ENCODE measurements at places on chromosomes 12 and 14.

- no peak for DNase-seq
These were observed 134.9 kb upstream of the FOXN3 start for GRCh38 chr14:89551955-89552354.

GRCh38 chr14:71452539-71452938, 479.7 kb upstream of the RGS6 start:
- no peak for DNase-seq

DNA sequence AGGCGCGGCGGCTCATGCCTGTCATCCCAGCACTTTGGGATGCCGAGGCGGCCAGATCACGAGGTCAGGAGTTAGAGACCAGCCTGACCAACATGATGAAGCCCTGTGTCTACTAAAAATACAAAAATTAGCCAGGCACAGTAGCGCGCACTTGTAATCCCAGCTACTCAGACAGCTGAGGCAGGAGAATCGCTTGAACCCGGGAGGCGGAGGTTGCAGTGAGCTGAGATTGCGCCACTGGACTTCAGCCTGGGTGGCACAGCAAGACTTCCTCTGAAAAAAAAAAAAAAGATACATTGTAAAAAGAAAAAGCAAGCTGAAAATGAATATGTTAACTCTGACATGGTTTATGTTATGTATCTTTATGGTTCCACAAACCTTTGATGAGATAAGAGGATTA, 33.6 kb downstream of the RPGRIP1 start:
- DNase-seq: no peak

GRCh38 chr12:95224202-95225170, 6.9 kb downstream of the VEZT start:
- DNase-seq: no peak

GRCh38 chr12:118064608-118065007, 3.6 kb upstream of the WSB2 start:
- no peak for DNase-seq

DNA sequence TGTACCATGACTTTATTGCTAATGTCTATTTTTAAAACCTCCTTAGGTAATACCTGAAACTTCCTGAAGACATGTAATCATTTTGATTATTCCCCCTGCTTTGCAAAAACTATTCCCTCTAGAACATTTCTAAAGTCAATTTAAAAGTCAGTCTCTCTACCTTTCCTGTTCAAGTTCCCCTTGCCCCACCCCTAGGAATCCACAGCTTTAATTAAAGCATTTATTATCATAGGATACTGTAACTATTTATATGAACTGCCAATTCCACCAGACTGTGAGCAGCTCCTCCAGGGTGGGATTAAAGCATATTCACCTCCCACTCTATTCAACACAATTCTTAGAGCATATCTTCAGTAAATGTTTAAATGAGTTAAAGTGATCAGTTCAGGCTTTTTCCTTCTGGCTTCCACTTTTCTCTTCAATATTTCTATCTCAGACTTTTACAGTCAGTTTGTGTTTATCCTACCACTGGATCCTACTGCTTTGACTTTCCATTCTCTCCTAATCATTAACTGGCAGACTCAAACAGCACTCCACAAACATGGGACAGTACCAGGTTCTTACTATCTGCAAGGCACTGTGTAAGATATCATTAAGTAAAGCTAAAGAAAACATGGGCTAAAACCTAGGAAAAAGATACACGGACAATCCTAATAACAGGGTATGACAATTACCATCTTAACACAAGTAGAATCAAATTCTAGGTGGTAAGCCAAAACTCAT, 39.1 kb downstream of the PTPN21 start:
- no peak for DNase-seq

DNA sequence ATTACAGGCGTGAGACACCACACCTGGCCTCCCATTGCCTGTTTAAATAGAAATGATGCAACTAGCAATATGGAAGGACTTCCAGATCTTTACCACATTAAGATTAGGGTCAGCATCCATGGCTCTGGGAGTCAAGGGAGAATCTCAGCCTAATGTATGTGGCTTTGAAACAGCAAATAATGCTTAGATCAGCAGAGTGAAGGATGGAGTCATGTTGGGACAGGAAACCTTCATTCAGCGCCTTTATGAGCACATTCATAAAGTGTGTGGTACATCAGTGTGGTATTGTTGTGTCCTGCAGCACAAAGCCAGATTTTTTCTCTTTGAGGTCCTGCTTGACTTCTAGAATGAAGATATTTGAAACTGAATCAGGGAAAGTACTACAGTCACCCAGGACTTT, 15.3 kb upstream of the SPSB2 start:
- no peak for DNase-seq

GRCh38 chr14:52318062-52318461, 4.0 kb downstream of the PTGER2 start:
- no peak for DNase-seq

- DNase-seq: no peak
These were observed 311.9 kb upstream of the TBX3 start for GRCh38 chr12:114995891-114996290.

DNA sequence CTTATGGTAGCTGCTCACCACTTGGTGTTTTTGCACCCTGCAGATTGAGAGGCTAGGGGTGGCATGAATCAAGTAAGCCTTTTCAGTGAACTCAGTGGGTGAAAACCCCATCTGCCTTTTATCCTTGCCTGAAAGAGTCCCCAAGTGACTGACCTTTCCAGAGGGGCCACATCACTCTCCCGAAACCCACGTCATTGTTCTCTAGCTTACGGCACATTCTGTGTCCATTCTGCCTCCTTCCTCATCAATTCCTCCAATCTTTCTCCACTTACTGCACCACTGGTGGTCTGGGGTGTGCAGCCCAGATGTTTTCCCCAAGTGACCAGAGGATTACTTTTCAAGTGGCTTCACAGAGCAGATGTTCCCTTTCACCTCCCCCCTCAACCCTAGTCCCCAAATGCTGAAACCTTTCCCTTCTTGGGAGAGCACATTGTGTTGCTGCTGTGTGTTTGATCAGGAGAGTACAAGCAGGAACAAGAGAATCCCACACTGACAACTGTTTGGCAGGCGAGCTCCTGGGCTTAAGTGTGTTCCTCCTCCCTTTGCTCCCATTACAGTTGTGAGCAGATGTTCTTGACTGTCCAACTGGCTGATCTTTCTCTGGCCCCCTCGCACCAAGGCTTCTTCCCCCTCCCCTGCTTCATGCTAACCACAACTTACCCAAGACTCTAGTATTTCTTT, 138.0 kb upstream of the IGF1 start:
- DNase-seq: no peak
